AG04449 (cell line): ENCODE measurements at places on chromosomes 6 and 20.

DNA sequence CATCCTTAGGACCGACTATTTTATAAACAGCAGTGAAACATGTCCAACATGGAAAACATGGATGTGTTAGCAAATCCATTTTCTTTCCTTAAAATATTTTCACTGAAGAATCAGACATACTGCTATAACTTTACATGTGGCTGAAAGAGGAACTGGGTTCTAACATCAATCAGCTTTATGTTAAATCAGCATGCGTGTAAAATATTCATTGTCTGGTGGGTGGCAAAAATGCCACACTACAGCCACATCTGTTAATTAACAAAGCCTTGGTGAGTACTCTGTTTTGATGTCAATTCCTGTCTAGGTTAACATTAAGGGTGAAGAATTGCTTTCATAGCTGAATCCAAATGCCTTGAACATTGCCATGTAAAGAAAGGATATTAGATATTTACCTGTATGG, 222.6 kb upstream of the CEP162 start:
- DNase-seq: no peak

DNA sequence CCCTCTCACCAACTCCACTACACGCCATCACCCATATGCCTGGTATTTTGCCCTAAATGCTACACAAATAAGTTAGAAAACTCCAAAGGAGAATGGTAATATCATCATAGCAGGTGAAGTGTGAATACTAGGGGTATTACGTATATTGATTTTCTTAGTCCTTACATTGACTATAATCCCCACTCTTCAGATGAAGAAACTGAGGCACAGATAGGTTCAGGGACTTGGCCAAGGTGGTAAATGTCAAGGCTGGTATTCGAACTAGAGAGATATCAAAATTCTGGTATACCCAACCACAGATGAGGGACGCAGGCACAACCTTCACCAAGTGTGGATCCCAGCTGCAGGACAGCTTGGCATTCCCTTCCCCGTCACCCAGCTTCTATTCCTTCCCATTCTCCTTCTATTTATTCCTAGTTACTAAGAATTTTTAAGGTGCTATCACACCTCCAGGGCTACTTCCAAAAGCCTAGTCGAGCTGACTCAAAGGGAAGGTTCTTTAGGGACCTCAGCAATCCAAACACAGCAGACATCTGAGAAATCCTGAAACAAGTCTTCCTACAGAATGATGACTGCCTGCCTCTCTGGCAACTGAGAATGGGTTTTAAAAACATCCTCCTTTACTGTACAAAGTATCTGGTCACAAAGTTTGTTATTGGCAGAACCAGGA, 32.6 kb downstream of the ATXN1 start:
- no peak for DNase-seq

DNA sequence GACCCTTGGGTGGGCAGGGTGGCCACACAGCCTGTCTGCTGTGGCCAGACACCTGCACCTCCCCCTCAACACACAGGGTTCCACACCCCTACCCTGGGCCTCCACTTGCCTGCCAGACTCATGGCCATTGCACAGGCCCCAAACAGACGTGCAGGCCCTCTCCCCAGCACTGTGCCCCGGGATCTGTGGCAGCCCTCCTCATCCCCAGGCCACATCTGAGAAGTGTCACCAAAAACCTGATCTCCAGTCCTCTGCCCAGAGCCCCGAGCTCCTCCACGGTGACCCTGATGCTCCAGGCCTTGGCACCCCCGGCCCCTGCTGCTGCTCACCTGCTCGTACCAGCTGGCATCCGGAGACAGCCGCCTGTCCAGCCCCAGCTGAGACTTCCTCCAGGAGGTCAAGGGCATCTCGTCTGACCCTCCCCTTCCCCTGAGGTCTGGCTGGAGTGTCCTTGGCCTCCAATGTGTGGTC, 160.1 kb downstream of the DLL1 start:
- DNase-seq: no peak

- no peak for DNase-seq
Observed at GRCh38 chr20:21029341-21029740, 76.8 kb downstream of the LINC00237 start.

- no peak for DNase-seq
Observed at GRCh38 chr6:43799551-43800297, 29.7 kb downstream of the VEGFA start.

- no peak for DNase-seq
Observed at GRCh38 chr20:23770384-23770783, 19.6 kb upstream of the CST1 start.

GRCh38 chr20:39464238-39464637, 502.1 kb downstream of the DHX35 start:
- no peak for DNase-seq

- no peak for DNase-seq
Observed at GRCh38 chr6:157460182-157460999, 79.4 kb downstream of the ZDHHC14 start.

DNA sequence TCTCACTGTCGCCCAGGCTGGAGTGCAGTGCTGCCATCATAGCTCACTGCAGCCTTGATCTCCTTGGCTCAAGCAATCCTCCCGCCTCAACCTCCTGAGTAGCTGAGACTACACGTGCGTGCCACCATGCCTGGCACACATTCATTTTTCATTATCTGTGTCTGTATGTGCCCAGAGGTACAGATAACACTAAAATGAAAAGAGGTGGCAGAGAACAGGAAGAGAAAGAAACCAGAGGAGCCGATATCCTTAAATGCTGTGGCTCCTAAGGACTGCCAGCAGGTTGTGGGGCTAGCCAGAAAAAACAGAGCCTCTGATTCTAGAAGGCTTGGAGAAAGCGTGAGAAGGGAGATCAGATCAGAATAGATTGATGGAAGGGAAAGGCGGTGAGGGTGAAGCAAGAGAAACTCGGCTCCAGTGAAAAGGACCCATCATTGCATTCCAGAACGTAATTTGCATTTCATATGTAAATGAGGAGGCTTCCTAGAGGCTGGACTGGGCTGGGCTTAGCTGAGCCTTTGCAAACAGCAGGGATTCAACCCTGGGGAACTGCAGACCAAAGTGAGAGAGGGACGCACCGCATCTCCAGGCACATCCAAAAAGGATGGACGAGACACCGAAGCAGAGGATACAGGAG, 64.2 kb downstream of the GCNT2 start:
- DNase-seq: no peak

GRCh38 chr6:2820415-2820814, 21.2 kb downstream of the SERPINB1 start:
- DNase-seq: no peak

GRCh38 chr20:16488086-16488485, 85.2 kb downstream of the KIF16B start:
- no peak for DNase-seq

- DNase-seq: no peak
Observed at GRCh38 chr20:48291896-48292295, 506.6 kb upstream of the SULF2 start.

DNA sequence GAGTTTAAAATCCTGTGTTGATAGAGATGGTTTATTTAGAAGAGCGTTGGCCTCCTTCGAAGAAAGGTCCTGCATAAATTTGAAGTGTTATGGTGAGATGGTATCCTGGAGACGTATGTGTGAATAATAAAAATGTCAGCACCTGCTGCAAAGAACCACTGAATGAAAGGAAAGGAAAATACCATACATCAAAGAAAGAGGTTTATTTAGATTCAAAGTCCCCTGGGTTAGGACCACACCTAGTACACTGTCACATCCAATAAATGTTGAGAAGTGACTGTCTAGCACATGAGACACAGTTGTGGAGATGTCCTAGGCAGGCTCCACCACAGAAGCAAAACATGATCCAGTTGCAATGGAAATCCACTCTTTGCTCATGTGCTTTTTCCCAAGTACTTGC, 214.7 kb downstream of the PAX1 start:
- DNase-seq: no peak

DNA sequence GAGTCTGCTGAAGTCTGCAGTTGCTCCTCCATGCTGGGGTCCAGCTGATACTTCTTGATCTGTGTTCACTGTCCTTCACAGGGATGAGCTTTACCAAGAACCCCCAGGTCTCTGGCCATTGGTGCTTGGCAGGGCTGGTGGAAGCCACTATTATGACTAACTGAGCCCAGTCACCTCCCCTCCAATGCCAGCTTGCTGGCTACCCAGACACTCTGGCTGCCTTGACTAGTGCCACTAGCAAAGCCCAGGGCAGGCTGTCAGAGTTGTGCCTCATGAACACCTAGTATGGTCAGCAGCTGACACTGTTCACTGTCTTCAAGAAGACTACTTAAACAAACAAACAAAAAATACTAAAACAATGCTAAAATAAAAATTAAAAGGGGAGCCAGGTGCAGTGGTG, 8.8 kb downstream of the ASIP start:
- no peak for DNase-seq

DNA sequence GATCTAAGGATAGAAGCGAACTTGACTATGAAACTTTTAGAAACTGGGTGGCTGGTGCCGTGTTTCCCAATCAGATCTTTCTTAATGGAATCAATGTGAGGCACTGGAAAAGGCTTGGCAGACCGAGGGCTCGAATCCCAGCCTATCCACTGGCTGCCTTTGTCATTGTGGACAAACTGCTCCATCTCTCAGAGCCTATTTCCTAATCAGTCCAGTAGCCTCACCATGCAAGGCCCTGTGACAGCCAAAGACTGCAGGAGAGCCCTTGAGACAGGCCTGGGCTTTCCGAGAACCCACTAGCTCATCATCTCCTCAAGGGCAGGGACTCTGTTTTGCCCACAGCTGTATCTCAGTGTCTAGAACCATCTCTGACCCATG, 43.4 kb downstream of the SPDEF start:
- DNase-seq: no peak
